ENCODE measurements at places on chromosomes 5 and 9.

GRCh38 chr5:6631441-6631840 is 1.4 kb downstream of the NSUN2 start:
- DNase-seq = no peak

DNA sequence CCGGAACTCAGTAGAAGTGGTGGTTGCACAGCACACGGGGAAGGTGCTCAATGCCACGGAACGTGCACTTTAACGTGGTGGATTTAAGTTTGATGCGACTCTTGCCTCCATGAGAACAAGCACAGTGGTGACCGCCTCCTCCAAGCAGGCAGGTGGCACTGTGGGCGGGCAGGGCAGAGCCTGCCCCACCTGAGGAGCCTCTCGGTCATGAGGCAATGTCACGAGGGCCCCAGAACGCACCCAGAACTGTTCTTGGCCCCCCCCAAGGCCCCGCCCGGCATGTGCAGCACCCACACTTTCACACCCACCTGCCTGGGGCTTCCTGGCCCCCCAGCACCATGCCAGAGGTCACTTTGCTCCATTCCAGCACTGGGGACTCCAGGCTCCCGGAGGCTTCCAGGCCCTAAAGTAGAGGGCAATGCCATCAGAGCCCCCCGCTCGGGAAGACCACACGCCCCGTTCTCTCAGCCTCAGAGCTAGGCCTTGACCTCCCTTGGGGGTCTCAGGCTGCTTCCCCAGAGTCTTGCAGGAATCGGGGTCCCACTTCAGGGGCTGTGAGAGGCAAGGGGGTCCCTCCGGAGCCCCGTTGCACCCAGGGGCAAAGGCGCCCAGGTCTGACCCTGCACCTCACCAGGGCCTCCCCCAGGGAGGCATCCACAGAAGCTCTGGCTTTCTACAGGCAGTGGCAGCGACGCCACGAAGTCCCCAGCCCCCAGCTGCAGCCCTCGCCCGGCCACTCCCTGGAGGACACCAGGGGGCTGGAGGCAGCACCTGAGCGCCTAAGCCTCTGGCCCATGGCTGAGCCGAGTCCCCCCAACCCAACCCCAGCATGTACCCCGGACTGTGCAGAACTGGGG is 14.0 kb downstream of the CCDC187 start:
- no peak for DNase-seq

DNA sequence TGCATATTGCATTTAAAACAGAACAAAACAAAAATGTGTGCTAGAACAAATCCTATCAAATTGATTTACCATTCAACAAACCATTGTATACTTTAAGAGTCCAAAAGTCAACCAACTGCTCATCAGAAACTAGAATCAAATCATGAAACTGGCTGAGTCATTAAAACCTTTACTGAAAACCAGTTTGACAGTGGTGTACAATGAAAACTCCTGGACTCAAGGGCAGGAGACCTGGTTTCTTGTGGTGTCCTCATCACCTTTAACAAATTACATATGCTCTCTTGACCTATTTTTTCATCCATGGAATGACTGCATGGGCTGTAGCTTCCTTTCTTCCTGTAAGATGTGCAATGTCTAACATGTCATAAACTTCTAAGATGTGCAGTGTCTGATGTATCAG is 315.3 kb upstream of the SLC30A5 start:
- DNase-seq = no peak

DNA sequence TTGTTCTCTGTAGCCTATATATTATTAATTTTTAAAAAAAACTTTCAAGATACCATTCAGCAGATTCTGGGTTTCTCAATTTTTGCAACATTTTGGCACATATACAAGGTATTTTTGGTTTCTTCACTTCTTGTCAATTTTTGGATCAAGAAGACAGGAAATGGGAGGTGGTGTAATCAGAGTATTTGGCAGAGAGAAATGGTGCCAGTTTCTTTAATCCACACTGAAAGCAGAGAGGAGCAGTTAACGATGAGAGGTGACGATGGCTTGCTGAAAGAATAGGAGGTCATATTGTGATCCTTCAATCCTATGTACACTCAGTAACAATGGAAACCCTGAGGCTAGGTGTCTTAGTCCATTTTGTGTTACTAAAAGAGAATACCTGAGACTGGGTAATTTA is 16.4 kb downstream of the NNT start:
- no peak for DNase-seq

DNA sequence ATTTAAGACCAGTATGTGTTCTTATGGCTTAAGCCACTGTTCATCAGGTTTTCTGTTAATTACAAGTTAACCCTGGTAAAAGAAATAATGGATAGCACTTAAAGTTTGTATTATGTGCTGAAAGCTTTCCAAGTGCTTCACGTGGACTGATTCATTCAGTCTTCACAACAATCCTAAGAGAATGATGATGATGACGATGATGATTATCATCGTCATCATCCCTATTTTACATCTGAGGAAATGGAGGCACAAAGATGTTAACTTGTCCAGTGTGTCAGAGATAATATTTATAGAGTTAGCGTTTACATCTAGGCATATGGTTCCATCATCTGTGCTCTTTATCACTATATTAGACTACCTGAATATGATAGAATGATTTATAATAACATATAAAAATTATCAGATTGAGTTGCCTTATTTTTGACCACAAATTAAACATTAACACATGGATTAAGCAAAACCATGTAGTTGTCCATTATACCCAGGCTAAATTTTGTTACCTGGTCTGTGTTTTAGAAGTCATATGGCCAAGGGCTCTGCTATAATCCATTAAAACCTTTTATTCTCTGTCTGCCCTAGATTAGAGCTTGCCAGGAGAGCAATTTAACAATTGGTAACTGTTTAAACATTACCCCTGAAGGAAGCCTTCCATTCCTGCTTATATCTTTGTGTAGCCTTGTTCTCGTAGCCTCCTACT is 102.3 kb upstream of the MAP3K1 start:
- no peak for DNase-seq

- peak; percentile 36 for DNase-seq
Measured at GRCh38 chr5:148653836-148654781, at the start of gene HTR4. Gene HTR4 (minus strand): TSS chr5:148654527. CDS start chr5:148637014, 17,513 bp downstream.

DNA sequence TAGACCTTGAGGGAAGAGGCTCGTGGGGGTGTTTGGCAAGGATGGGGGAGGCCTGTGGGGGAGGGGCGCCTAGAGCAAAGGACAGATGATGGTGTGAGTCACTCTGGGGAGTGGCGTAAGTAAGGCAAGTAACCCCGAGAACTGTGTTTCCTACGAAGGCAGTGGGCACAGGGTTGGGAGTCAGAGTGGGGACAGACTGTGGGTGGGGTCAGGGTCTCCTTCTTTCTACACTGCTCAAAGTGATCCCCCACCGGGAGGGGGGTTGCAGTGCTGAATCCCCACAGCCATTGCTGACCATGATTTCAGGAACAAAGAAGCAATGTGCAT is 136.8 kb downstream of the TENT4A start:
- no peak for DNase-seq

DNA sequence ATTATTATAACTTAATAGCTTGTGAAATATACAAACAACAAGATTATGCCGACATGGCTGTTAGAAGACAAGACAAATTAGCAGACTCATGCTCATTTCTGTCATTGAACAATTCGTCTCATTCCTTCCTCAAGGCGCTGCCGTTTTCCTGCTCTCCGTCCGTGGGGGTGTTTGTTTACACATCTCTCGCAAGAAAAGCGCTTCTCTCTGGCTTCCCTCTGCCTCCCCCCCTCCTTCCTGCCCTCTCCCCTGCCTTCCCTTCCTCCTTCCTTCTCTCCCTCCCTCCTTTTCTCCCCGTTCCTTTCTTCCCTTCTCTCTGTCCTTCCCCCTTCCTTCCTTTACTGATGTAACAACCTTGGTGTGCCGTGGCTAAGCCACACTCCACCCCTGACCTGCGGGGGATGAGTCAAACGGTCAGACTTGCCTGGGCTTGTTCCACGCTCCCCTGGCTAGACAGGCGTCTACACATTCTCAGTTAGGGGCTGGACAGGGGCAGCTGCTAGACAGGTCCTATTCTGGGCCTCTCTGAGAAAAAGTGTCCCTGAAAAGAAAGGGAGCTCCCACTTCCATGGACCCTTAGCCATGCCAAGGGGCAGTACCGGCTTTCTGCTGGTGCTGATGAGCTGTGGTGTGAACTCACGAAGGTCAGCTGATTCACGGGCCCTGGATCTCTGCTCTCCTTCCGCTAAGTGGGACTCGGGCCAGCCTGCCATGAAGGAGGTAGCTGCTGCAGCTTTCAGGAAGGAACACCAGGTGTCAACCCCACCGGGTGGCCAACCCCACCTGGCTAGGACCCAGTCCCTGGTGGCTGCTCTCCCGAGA is 32.0 kb upstream of the SPTLC1 start:
- no peak for DNase-seq

DNA sequence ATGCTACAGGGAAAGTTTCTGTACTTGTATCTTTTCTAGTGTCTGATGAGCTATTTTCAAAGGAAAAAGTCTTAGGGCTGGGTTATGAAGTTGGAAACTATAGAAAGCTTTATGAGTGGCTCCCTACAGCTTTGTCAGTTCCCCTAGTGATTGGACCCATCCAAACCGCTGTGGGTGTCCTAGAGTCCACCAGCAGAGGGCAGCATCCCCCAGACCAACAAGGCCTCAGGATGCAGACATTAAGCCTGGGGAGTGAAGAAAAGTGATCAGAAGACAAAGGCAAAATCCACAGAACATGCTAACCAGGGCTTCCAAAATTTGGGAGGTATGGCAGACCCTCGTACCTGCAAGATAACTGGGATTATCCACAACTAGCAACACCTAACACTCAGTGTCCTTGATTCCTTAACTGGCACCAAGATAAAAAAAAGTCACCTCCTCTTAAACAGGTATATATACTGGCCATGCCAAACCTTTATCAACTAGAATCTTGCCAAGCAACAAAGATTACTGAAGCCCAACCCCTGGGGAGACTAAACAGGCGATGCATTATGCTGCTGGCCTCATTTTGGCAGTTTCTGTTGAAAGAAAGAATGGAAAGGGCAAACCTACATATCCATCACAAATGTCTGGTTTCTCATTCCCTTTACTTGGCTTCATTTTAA is 110.4 kb upstream of the NR5A1 start:
- peak; percentile 83 for DNase-seq

DNA sequence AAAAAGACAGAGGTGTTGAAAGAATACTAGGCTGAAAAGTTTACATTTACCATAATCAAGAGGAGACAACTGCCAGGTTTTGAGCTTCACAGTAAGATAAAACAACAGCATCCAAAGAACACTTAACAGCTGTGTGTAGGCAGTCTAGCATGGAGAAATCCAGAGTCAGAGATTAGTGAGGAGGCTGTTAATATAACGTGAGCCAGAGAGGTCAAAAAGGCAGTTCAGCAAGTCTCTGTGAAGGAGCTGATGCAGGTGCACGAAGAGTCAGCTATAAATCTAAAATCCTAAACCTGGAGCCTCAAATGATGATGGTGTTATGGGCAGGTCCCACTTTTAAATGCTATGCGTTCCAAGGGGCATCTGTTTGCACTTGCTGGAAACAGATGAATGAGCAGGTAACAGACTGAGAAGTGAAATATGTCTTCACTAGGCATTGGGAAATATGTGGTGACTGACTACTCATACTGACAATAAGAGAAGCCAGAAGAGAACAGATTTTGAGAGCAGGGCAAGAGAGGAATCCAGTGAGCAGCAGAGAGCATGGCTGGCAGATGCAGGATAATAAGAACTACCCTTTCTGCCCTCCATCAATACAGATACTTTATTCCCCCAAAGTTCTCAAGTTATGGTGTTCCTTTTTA is 8.7 kb downstream of the APTX start:
- DNase-seq = no peak

DNA sequence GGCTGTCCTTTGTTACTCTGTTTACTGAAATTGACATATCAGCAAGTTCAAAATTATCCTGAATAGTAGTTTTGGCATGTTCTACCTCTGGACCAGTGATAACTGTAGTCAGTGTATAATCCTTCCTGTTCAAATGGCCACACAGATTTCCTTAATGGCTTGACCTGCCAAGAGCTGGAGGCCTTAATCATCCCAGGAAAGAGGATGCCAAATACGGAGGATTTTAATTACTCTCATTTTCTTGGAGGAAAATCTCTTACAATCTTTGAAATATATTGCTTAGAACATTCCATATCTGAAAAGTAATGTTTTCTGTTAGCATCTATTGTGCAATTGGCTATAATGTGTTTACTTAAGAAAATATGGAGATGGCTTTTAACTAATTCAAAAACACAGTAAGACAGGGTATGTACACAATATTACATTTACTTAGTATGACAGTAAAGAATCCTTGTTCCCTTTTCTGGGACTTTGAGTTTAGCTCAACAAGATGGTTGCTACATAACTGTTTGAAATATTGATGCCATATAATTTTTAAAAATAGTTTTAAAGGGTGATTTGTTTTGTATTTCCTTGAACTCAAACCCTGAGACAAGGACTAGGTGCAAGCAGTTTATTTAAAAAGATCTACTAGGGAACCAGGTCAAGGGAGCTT is 68.9 kb upstream of the SELENOP start:
- DNase-seq = no peak

DNA sequence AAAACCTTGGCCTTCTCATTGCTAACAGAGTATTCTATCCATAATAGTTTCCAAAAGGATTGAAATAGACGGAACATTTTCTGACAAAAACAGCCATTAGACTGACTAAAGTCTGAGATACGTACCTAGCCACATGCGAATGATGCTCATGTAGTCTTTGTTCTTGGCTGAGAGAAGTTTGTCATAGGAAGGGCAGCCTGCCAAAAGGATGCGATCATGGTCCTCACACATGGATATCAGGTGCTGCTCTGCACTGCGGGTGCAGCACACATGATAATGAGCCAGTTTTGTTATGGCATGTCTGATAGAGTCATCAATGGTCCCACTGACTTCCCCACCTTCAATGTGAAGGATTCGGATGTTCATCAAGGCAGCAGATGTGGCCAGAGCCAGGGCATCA is 12.3 kb downstream of the GNE start:
- no peak for DNase-seq

DNA sequence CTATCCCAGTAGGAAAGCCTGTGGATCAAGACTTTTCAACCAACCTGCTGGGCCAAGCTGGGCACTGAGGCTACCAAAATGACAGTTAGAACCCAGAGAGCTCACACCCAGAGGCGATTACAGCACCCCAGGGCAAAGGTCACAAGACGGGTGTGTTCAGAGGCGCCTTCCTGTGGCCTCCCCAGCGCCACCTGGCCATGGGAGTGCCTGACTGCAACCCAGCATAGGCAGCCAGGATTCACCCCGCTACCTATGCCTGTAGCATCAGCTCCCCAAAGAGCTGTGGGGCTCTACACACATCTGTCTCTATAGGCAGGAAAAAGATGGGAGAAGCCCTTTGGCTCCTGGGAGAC is 33.5 kb downstream of the PDGFRB start:
- DNase-seq = peak; percentile 61

- no peak for DNase-seq
Measured at GRCh38 chr5:41547991-41548390, 37.6 kb upstream of the PLCXD3 start.

GRCh38 chr5:130050585-130050984 is 146.3 kb downstream of the CHSY3 start:
- no peak for DNase-seq

GRCh38 chr5:71895546-71895945 is 176.5 kb downstream of the CARTPT start:
- no peak for DNase-seq

All from neural progenitor cell (in vitro differentiated cells).